ENCODE measurements at places on chromosomes 6 and 20.

GRCh38 chr20:40532103-40532502 lies 156.9 kb downstream of the MAFB start:
- no peak for DNase-seq

GRCh38 chr6:143167224-143167623 lies 106.5 kb downstream of the AIG1 start:
- DNase-seq: no peak

DNA sequence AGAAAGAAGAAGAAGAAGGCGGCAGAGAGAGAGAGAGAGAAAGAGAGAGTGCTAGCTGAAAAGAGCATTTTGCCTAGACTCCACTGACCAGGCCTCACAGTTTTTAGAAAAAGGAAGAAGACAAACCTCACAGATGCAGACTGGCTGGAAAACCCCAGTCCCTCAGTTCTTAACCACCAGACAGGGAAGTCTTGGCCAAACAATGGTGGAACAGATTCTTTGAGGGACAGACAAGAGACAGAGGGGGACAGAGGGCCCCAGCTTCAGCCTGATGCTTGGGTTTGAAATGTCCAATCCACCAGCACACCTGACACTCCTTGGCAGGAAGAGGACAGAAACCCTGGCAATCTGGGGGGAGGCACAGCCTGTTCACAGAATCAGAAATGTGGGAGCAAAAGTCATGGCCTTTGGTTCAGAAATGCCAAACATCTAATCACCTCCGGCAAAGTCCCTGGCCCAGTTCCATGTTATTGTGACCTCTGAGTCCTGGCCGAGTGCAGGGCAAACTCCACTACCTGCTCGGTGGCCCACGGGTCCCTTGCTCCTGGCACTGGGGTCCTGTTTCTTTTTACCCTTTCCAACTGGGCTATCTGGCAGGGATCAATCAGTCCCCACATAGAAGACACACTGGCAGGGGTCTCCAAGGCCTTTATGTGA lies 235.2 kb downstream of the LY86 start:
- DNase-seq: no peak

- DNase-seq: no peak
These were observed 507.5 kb upstream of the SULF2 start for GRCh38 chr20:48292806-48293205.

DNA sequence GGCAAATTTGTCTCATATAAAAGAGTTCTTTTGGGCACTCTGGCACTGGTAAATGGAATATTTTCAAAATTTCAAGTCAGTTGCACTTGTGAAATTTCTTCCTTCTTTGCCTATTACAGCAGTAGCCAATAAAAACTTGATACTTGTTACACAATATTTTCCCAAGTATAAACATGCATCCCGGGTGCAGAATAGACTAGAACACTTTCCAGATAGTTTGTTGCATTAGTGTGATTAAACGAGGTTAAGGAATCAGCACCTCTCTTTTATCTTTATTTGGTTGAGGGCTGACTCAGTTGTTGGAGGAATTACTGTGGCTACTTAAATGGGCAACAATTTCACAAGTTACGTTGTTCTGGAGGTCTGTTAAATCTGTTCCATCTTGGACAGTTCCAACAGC lies 467.5 kb downstream of the CDKAL1 start:
- DNase-seq: no peak

- no peak for DNase-seq
These were observed 55.5 kb upstream of the PLCB1 start for GRCh38 chr20:8076306-8077136.

DNA sequence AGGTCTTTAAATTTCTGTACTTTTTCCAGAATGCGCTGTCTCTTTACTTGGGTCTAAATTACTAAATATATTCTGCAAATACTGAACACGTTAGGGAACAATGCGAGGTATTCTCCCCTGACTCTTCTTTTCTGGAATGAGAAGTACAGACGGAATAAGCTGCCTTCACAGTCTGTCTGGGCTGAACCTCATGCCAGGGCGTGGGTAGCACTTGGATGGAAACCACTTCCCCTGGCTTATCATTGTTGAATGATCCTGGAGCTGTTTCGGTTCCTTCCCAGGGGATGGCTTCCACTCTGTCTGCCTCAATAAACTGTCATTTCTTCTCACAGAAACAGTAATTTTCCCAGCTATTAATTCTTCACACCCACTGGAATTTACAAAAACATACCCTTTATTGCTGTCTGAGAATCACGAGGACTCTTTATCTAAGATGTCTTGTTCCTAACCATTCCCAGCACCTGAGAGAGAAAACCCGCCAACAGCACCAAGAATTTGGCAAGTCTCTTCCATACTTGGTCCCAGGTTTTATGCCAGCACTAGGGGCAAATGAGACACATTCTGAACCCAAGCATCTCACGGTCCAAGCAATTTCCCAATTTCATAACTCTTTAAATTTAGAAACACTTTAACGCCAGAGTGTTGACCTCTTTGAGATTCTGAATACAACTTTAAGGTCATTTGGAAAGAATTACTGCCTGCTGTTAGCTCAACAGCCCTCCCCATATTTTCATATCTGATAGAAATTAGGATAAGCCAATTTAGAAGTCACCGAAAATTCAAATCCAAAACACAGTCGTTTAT lies 43.2 kb upstream of the ADGRF5 start:
- no peak for DNase-seq

- DNase-seq: no peak
These were observed 103.9 kb downstream of the AIG1 start for GRCh38 chr6:143164565-143165105.

DNA sequence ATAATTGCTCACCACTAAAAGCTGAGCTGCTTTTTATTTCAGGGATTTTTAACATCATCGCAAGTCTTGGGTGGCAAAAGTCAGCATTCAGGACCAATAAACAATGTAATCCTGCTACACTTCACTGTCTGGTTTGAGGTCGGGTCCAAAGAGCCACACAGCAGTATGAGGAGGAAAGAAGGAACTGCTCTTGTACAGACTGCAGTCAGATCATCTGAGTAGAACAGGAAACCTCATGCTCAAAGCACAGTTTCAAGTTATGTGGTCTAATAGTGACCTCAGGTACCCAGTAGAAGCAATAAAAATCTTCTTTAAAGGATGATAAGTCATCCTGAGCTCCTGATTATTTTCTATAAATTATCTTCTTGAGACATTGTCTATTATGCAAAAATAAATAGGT lies 211.4 kb downstream of the FUT9 start:
- no peak for DNase-seq

DNA sequence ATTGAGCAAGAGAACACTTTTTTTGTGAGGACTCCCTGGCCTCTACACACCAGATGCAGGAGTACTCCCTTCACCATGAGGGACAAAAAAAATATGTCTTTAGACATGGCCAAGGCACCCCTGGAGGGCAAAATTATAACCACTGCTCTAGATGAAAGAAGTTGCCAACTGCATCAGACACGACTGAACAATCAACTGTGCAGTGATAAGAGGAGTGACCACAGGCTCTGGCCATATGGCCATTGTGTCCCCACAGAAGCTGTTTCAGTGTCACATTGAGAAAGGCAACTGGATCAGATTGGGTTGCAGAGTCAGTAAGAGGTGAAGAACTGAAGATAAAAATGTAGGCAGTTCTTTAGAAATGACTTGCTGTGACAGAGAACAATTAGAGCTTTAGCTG lies 85.7 kb downstream of the C6orf118 start:
- no peak for DNase-seq

DNA sequence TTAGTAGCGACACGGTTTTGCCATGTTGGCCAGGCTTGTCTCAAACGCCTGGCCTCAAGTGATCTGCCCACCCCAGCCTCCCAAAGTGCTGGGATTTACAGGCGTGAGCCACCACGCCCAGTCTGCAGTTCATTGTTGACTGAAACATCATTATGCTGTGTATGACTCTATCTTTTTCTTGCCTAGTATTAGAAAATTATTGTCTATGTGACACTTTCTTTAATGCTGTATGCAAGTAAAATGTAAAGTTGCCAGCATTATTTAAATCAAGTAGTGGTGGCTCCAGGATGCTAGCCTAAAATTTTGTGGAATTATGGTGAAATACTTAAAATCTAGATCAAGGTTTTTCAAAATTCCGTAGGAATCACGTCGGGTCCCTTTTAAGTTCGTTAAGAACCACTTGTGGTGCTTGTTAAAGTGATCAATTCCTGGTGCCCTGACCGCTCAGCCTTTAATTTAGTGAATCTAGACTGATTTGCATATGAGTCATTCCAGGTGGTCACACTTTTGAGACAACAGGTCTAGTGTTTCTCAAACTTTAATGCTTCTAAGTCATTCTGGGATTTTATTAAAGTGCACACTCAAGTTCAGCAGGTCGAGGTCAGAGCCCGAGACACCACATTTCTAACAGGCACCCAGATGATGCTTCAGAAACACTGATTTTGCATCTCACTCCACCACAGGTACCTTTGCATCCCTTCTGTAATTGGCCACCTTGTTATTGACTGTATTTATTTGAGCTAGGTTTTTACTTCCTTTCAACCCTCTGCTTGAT lies 132.6 kb upstream of the MTHFD1L start:
- no peak for DNase-seq

GRCh38 chr6:364609-365540 lies 26.7 kb upstream of the IRF4 start:
- DNase-seq: no peak

GRCh38 chr6:133630651-133631050 lies 258.3 kb upstream of the TCF21 start:
- no peak for DNase-seq

- DNase-seq: peak; percentile 52
These were observed 49.4 kb downstream of the IYD start for GRCh38 chr6:150417899-150418826.

- DNase-seq: no peak
These were observed 964.6 kb downstream of the HACE1 start for GRCh38 chr6:103895136-103895535.

- no peak for DNase-seq
These were observed 25.4 kb upstream of the CCN2 start for GRCh38 chr6:131976545-131977061.

Measured in NCI-H2107 (cell line).